Stimulated activated CD8-positive, alpha-beta memory T cell treated with anti-CD3 and anti-CD28 coated beads, Interleukin-7, amount 100 ng/mL, for 24 hours (primary cell): ENCODE measurements at places on chromosomes 2 and 18.

DNA sequence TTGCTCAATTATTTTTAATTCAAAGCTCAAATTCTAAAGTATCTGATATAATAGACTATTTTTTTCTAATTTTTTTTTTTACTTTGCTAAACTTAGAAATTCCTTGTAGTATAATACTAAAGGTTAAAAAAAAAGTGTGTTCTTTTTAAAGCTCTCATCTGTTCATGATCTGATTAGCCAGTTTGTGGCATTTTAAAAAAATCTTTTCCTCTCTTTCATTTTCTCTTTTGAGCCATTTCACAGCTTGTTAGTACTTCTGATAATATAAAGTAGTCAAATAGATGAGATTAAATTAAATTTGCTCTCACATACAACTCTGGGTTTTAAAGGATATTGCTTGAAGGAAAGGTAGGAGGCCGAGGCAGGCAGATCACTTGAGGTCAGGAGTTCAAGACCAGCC is 40.7 kb upstream of the NEMP2 start:
- no peak for DNase-seq

DNA sequence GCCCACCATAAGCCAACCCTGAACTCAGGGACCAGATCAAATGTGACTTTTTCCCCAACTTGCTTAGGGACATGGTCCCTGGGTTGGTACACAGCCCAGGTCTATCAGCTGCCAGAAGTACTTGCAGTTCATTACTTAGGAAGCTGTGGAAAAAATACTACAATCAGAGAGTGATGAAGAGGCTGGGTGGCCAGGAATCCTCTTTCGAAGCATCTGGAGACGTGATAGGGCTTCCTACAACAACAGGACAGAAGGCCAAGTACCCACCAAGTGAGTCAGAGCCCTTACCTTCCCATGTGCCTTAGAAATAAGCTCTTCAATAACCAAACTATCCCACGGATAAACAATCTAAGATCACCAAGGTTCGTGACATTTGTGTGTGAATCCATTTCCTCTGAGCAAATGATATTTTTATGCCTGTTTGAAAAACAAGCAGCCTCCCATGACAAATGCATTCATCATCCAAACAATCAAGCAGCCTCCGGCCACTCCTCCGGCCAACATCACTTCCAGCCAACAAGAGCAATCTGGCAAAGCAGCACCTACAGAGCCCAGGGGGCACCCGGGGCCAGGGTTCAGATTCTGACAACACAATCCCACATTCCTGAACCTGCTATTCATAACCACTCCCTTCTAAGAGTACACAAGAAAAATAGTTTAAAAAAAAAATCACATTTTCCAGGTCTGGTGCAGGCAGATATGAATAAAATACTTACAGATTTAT is 26.4 kb downstream of the TBC1D8 start:
- no peak for DNase-seq

GRCh38 chr2:4662161-4662779 is 958.9 kb downstream of the DCDC2C start:
- DNase-seq: no peak

DNA sequence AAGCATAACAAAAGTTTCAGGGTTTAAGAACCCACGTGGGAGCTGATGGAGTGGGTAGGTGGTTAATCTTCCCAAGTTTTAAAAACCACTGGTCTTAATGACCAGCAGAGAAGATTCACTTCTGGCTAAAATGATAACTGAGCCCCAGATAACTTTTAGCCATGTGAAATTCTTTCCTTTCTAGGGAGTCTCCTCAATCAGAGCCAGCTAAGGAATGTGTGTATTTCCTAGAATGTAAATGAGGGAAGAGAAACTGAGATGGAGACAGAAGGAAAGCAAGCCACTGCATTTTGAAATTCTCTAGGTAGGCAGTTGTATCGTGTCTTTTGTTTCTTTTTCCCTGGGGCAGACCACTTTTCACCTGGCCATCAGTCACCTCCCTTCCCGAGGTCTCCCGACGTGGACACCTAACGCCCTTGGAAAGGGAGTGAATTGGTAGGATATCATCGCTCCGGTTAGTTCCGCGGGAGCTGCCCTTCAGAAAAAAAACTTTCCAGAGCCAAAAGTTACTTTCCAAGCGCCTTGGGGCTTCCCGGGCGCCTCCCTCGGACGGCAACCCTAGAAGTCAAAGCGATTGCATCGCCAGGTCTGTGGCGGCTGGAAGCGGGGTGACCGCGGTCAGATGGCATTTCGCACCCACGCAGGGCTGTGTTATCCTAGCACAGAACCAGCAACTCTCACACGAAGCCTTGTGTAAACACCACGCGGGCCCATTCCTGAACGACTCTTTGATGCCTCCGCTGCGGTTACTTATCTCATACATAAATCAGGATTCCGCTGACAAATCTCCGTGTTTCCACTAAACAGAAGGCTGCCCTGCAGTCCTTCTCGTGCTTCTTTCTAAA is 1.3 kb downstream of the COLEC12 start:
- DNase-seq: no peak

DNA sequence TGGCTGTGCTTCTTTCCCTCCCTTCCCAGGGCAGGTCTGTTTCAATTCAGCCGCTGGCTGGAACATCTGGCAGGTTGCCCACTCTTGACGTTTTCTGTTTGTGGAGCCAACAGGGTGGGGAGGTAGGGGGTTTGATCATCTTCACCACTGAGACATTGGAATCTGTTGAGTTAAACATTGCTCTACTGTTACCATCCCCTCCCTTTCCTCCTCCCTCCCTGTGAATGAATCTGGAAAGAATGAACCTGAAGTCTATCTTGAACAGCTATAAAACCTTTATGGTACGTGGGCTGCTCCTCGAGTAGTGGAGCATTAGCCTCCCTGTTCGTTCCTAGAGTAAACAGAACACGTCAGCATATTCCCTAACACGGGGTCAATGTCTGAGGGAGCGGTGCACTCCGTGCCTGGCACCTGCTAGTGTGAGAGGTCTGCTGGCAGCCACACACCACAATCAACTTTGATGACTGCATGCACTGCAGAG is 249.9 kb upstream of the RBBP8 start:
- no peak for DNase-seq

DNA sequence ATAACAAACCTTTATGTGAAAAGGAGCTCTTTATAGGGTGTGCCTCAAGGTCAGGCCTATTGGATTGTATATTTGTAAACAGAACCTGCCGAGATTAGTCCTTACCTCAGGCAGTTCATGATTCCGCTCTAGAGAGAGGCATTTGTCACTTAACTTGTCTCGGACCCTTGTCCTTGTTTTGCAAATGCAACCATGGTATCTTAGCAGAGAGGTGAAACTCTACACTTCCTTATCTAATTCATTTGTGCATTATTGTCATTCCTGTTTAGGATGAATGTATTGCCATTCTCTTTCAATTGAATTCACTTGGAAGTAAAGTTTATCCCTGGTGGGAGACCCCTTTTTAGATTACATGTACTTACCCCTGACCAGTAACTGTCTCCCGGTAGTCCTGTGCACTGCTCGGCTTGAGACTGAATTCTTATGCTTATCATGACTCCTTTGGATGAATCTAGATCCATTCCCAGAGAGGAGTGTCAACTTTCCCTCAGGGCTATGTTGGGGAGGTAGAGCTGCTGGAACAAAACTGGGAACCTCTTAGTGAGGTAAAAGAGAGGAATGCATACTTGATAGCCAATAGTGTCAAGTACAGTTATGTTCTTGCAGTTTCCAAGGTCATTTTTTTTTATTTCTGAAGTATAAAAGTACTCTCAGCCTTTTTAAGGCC is 46.6 kb downstream of the SGPP2 start:
- no peak for DNase-seq

- DNase-seq: no peak
Observed at GRCh38 chr18:13268158-13269012, 49.8 kb downstream of the LDLRAD4 start.

DNA sequence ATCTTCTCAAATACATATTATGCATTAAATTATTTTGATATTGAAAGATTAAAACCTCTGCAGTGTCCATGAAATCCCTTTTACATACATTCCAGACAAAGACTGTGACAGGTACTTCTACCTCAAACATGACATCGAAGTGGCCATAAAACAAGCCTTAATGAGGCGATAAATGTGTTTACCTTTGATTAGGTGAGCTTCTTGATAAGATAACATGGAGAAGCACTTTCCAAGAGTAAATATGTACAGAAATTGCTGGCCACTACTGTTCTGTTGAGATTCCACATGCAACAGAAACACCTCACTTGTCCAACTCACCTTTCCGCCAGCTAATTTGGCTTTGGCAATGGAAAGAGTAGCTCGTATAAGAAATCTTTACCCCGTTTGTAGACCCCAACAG is 55.2 kb downstream of the ZEB2 start:
- no peak for DNase-seq

DNA sequence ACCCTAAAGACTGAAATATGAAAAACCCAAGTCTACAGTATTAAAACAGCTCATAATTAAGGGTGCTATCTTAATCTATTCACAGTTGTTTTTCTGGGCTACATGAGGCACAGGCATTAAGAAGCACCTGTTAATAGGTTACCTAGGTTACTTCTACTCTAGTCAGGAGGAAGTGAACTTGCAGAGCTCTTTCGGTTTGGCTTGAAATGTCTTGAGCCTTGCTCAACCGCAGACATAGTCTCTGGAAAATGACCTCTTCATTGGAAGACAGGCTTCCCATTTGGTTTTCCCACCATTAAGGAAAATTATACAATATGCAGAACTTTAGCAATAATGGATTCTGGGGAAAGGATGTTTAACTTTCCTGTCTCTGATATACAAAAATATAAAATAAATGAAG is 142.3 kb upstream of the KCNJ3 start:
- no peak for DNase-seq

GRCh38 chr2:230767862-230768388 is 55.3 kb downstream of the CAB39 start:
- DNase-seq: no peak

DNA sequence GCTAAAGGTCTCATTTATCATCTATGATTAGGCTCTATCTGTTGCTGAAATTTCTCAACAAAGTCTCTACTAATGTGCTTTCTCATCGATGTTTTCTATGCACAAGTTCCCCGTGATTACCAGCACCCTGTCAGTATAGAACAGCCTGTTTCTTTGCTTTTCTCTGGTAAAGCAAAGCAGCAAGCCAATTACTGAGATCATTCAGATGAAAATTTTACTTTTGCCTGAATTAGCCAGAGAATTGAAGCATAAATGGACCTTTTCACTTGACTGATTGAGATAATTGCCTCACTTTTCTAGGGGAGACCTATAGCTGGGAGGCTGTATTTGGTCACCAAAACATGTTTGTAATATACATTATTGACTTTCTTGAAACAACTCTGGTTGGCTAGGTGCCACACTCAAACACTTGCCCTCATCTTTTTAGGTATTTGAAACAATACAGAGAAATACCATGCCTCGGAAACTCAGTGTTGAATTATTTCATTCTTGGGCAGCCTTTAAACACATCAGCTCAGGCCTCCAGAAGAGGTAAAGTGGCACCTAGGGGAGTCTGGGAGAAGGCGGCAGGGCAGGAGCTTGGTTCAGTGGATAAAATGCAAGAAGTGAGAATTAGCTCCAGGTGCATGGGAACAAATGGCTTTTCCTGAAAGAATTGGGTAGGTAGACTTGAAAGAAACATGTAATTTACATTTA is 96.2 kb downstream of the GALNT3 start:
- no peak for DNase-seq

GRCh38 chr2:54768772-54769428 is 45.4 kb downstream of the EML6 start:
- DNase-seq: no peak

- no peak for DNase-seq
Observed at GRCh38 chr2:137367361-137367760, 596.9 kb upstream of the HNMT start.

DNA sequence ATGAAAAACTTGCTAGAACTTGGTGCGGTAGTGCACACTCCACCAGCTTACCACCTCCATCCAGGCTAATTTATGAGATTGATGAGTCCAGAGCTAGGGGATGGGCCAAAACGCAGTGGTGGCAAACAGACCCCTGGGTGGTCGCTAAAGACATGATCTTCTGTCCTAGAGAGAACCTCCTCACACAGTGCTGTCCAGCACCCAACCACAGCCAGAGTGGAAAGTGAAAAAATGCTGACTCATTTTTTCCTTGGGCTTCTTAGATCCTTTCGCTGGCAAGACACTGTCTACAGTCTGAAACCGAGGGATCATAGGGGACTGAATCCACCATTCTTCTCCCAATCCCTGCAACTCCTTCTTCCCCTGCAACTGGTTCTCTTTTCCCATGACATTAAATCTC is 4.1 kb downstream of the ANTXR1 start:
- DNase-seq: no peak

- no peak for DNase-seq
Observed at GRCh38 chr2:110678457-110679336, 834 bp upstream of the BUB1 start.

- DNase-seq: no peak
Observed at GRCh38 chr18:68611311-68611710, 103.6 kb downstream of the TMX3 start.

DNA sequence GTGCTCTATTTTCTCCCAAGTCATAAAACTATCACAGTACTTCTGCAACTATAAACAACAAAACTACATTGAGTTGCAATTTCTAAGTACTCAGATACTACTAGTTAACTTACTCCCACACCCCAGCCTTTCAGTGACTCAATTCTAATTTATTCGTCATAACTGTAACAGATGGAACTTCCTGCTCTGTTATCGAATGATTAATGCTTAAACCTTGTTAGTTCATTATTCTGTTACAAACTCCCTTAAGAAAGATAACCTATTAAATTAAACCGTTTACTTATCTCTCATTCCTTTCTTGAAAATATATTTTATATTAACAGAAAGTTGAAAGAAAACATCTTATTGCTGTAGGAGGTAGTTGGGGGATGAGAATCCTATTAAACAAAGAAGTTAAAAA is 17.0 kb downstream of the TNFAIP6 start:
- DNase-seq: no peak

GRCh38 chr18:41982942-41983660 is 28.1 kb downstream of the PIK3C3 start:
- DNase-seq: no peak

GRCh38 chr2:3469486-3469885 is 49.8 kb downstream of the ADI1 start:
- no peak for DNase-seq

DNA sequence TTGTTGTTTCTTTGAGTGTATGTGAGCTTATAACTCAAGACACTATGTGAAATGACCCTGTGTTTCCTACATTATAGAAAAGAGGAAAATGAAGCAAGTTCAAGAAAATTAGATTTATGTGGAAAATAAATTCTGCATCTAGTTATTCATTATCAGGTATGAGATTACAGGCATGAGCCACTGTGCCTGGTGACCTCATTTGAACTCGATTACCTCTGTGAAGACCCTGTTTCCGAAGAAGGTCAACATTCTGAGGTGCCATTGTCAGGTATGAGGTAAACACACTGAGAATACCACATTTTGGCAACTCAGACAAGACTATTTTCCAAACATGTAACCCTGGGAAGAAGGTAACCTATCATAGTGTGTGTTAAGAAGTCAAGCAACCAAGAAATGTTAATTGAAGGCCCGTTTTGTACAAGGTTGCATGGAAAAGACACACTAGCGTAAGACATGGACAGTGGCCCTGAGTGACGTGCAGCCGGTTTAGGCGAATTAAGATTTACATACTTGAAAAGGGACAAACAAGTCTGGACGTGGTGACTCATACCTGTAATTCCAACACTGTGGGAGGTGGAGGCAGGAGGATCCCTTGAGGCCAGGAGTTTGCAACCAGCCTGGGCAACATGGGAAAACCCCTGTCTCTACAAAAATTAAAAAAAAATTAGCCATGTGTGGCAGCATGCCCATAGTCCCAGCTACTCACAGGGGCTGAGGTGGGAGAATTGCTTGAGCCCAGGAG is 186.6 kb downstream of the NEDD4L start:
- DNase-seq: no peak
